ENCODE measurements at places on chromosomes 4 and X. TPM values are rescaled to one million over a fixed set of nuclear protein-coding genes. Genes with fewer than 3 reads are reported as not detected.

Gene PRDM5
- total RNA-seq, result 23.8 TPM

Gene ADGRG4
- total RNA-seq, result not detected

Gene UNC5C
- under 0.01 TPM for total RNA-seq

Gene NWD2
- total RNA-seq, result not detected

Gene SPACA5
- not detected for total RNA-seq

Gene NAA11
- 0.97 TPM for total RNA-seq

Gene FAM156A
- total RNA-seq, result 16.1 TPM

Gene CNKSR2
- total RNA-seq, result 4.7 TPM

Gene SERTM2
- total RNA-seq, result 1.3 TPM

Gene GAGE12H
- total RNA-seq, result not detected

Gene DMRTC1B
- total RNA-seq, result not detected

Gene MAGED4
- total RNA-seq, result 34.5 TPM

Gene FHDC1
- total RNA-seq, result 1.7 TPM

Gene SPANXA1
- not detected for total RNA-seq

Gene LSM6
- total RNA-seq, result 22.5 TPM

Gene XKRX
- total RNA-seq, result not detected

Gene EOLA2
- total RNA-seq, result 23.2 TPM
